ENCODE measurements at places on chromosomes 4 and X. TPM values are rescaled to one million over a fixed set of nuclear protein-coding genes. Genes with fewer than 3 reads are reported as not detected.

GRCh38 chr4:184261246-184261645, 43.6 kb upstream of the ENPP6 start:
- DNase-seq: no peak

- no peak for DNase-seq
These were observed 34.5 kb downstream of the STBD1 start for GRCh38 chr4:76341063-76341462.

Gene MAGIX
- polyA plus RNA-seq: 4.0 TPM

Gene MAGEA2B
- polyA plus RNA-seq: not detected
